ENCODE measurements at places on chromosomes 3 and 15.

DNA sequence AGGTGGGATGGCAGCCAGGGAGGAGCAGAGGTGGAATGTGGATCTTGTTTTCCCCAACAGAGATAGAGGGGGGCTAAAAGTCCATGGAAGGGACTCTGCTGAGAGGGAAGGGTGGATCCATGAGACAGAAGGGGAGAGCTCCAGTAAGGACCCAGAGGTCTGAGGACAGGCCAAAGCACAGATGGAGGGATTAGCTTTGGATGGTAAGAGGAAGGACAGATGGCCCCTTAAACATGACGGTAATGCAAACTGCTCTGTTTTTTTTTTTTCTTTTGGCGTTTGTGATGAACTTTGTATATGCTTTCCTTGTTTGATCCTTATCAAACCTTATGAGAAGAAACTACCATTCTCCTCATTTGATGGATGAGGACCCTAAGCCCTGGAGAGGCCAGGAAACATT is 96.2 kb downstream of the IGF1R start:
- no peak for DNase-seq

- no peak for DNase-seq
Measured at GRCh38 chr3:9870978-9871377, 9.1 kb downstream of the CIDEC start.

- DNase-seq: no peak
Measured at GRCh38 chr3:101796077-101796680, 17.2 kb downstream of the NXPE3 start.

DNA sequence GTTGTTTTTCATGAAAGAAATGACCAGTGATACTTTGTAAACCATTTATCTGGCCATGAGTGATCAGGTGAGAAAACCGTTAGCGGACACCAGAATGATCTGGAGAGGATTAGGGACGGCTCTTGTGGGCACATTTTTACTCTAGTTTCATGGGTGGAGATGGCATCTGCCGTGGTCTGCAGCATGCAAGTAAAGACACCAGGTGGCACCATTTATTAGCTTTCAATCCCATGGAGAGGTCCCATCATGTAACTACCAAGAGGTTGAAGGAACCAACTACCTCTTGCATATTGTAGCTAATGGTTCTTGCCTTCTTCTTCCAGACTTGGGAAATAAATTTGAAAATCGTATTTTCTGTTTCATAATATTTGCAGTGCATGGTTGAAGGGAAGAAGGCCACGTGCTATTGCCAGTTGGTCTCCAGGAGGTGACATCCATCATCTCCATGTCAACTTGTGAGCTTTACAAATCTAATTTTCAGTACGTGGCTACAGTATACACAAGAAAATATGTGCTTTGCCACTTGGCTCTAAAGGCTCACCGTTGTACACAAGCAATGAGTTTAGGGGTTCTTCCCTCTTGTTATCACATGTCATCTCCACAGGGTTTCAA is 1.5 kb upstream of the MAPKBP1 start:
- DNase-seq: no peak

DNA sequence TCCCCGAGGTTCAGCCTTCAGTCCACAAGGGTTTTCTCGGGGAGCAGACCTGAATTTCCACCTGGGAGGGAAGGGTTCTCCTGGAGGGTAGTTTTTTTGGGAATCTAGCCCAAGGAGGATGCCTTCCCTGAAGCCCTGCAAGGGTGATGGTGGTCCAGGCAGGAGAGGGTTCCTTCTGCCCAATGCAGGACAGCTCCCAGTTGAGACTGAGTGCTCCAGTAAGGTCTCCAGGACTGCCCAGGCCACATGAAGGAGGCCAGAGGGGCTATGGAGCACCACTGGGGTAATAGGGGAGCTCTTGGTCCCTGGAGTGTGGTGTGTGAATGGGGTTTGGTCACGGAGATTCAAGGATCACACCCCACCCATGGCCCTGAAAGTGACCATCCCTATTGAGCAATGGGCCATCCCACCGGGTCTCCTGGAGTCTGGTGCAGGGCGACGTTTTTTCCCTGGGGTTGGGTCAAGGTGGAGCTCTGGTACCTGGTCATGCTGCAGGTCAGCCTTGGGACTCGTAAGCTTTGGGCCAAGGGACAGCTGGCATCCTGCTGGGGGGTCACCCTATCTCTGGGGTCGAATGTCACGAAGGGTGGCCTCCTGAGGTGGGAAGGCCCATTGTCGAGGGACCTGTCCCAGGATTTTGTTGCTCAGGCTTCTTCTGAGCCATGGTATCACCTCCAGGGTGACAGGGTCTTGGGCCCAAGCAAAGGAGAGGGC is 196.5 kb downstream of the UBE3A start:
- no peak for DNase-seq

GRCh38 chr15:73680549-73680948 is 3.6 kb upstream of the CD276 start:
- no peak for DNase-seq

DNA sequence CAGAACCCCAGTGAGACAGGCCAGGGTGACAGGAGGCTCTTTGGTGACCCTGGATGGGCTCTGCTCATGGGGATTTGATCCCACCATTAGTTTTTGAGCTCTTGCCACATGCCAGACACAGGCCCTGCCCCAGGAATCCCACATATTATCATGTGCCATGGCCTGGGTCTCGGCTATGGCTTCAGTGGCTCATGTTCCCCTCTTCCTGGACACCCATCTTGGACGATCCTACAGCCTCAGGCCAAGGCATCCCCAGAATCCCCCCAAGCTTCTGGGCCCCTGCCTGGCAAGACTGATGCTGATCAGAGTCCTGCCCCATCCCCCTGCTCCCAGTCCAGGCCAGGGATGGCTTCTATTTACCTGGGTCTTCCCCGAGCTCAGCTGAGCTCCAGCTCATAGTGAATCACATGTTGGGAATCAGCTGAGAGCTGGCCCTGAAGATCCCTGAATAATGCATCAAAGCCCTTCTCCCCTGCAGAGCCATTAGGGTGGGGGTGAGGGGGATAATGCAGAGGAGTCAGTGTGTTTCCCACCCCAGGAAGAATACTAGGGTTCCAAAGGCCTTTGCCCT is 50.9 kb upstream of the CHRNB4 start:
- no peak for DNase-seq

GRCh38 chr3:10745392-10745791 is 70.6 kb upstream of the SLC6A11 start:
- DNase-seq: no peak

GRCh38 chr15:90642464-90643300 is 74.5 kb upstream of the BLM start:
- no peak for DNase-seq

DNA sequence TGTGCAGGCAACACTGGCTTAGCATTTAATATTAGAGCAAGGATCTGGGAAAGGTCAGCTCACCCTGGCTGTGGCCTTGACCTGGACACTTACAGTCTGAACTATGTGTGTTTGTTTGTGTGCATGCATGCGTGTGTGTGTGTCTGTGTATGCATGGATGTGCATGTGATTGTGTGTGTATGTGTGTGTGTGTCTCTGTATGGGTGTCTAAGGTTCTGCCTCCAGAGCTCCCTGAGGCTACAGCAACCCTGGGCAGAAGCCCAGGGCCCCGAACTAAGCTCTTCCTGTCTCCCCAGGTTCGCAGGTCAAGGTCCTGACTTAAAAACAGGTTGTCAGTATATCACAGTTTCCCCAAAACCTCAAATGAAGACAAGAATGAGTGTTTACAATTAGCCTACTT is 51.3 kb downstream of the SUSD5 start:
- DNase-seq: no peak

DNA sequence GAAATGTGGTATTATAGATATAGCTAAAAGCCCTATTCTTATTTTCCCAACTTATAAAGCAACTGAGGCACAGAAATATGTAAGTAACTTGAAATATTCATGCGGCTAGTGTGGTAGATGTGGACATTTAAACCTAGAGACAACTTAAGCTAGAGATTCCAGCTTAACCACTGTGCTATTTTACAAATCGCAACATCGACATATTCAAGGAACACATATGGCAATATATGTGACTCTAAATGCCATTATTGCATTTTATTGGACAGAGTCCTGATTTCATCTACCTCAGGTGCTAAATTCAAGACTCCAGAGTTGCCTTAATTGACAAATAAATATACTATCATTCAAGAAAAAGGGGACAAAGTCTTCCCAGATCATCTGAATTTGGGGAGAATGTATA is 442.3 kb downstream of the NLGN1 start:
- DNase-seq: no peak

GRCh38 chr3:8579096-8579495 is 65.5 kb downstream of the SSUH2 start:
- DNase-seq: no peak

DNA sequence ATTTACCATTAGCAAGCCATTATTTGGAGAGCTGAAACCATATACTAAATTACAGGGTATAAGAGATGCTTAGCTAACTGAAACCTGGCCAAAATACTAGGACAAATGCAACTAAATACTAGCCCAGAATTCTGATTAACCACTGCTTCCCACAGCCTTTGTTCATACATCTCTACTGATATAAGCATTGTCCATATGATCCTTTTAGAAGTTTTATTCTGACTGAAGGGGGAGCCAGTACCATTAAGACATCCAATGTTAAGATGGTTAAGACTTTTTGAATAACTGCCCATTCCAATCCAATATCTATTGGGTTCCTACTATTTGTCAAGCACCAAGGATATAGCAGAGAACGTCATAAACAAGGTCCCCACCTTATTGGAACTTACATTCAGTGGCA is 421.3 kb downstream of the FOXP1 start:
- peak; percentile 68 for DNase-seq

- DNase-seq: no peak
Measured at GRCh38 chr3:152291649-152292066, 22.9 kb downstream of the MBNL1 start.

- DNase-seq: no peak
Measured at GRCh38 chr3:67460841-67461510, 193.4 kb downstream of the SUCLG2 start.

DNA sequence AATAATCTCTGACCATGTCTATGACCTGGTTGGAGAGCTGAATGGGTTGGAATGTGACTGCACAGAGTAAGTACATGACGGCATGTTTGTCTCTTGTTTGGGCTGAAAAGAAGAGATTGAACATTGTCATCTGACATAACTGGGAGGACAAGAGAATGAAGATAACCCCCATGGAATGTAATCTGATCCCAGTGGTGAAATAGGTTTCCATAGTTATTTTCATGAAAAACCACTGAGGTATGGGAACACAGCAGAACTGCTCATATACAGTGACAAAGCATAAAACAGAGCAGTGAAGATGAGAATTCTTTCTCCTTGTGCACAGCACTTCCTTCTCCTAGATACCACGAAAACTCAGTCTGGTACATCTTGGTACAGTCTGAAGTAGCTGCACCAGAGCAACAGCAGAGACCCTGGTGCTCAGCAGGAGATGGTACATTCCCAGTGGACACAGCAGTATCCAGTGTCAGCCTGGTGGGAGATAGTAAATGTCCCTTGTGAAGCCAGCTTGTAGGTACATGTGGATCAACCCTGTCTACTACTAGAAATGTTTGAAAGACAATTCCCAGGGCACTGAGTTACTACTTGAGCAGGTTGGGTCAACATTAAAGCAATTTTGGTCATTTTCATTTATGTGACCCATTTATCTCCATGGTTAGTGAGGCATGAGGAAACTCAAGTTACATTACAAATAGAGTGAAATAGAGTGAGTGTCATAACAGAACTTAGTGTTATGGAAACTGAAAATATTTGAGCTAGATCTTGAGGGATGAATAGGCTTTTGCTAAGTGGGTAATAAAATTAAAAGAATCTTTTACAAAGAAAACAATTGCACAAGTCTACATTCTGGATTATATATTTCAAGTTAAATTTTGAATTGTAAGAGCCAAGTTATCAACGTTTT is 178.3 kb downstream of the SUCNR1 start:
- peak; percentile 46 for DNase-seq

DNA sequence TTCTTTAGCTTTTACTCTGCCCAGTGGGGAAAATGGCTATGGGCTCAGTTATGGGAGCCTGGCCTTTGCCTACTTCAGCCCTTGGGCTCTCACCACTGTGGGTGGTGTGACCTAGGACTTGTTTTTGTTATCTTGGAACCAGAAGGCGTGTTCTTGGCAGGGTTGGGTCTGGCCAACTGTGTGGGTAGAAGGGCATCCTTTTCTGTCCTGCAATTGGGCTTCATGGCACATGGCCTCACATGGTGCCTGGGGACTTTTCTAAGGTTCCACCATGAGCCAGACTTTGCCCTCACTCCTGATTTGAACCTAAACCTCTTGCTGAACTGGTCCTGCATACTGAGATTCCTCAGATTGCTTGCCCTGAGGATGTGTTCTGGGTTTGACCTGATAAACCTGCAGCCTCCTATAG is 1.7 kb downstream of the GLYCTK start:
- no peak for DNase-seq

DNA sequence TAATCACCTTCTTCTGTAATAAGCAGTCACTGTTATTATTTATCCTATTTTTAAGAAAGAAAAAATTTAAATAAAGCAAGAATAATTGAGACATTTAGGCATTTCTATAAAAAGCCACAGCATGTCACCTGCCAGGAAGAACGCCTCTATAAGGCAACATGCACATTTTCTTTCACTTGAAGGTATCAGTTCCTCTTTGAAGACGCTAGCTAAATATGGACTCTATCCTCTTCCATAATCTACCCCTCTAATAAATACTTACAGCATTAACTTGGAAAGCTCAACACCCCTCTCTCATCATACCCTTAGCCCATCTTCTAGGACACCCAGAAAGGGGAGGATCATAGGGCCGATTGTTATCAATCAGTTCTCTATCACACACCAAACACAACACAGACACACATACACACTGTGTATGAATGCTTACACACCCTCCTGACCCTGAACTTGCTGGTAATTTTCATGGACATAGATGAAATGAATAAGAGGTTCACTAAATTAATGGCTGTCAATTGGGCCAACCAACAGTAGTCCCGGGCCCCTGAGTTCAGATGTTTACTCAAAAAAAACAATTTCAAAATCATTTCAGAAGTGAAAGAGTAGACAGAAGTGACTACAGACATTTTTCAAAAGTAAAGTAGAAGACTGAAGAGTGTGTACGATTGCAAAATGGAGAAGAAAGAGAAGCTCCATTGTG is 102.5 kb downstream of the ZMAT3 start:
- no peak for DNase-seq

DNA sequence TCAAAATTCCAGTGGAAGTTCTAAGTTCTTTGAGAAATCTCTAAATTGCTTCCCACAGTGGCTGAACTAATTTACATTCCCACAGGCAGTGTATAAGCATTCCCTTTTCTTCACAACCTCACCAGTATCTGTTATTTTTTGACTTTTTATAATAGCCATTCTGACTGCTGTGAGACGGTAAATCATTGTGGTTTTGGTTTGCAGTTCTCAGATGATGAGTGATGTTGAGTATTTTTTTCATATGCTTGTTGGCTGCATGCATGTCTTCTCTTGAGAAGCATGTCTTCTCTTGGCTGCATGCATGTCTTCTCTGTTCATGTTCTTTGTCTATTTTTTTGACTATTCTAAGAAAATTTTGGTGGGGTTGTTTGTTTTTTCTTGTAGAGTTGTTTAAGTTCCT is 499.6 kb upstream of the CCDC54 start:
- DNase-seq: no peak

DNA sequence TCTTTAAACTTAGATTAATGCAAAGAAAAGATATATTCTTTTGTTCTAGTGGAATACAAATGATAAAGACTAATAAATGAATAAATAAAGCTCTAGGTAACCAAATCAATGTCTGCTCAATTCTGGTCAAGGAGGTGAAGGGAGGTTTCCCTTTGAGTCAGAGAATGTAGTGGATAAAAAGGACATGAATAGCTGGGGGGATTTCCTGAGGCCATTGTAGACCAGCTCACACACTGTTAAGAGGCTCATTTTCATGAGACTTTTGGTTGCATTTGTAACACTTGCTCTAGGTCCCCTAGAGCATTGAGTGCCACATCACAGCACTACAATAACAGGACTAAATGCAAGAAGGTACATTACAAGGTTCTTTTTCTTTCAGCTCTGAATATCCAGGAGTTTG is 170.7 kb downstream of the TIGIT start:
- DNase-seq: no peak

All from NCI-H2081 treated with DMSO at 0.1 percent for 48 hours (cell line).